ENCODE measurements at places on chromosomes 2 and 18.

GRCh38 chr2:223860809-223861738, 23.7 kb upstream of the AP1S3 start:
- DNase-seq = no peak

- no peak for DNase-seq
These were observed 7.5 kb upstream of the YPEL5 start for GRCh38 chr2:30139131-30139870.

GRCh38 chr2:112001136-112001715, 53.8 kb upstream of the TMEM87B start:
- DNase-seq = no peak

DNA sequence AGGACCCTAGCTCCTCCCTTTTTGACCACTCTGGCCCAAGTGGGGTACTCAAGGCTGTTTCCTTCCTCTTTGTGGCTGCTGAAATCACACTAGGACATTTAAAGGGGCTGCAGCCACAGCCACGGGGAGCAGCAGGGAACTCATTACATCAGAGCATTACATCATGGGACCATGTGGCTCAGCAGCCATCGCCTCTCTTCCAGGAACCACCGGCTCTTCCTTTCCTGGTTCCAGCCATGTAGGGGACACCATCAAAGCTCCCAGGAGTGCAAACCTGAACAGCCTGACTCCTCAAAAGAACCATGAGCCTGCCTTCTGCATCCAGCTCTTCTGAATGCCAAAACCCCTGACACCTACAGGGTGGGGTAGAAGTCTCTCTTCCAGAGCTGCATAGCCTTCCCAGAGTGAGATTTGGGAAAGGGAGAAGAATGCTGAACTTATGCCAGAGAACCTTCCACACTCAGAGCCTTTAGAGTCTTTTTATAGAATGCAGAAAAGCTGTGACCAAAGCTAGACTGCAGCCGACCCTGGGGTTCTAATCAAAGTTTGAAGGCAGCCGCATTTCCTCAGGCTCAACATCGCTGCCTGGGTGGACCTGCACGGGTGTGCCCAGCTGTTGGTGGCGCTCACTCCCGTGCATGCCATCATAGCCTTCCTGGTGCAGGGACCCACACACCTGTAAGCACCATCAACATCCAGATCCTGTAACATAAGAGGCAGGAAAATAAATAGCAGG, 121.7 kb downstream of the KLHL29 start:
- DNase-seq = peak; percentile 59

- no peak for DNase-seq
These were observed 162.9 kb downstream of the NAPG start for GRCh38 chr18:10688766-10689165.

DNA sequence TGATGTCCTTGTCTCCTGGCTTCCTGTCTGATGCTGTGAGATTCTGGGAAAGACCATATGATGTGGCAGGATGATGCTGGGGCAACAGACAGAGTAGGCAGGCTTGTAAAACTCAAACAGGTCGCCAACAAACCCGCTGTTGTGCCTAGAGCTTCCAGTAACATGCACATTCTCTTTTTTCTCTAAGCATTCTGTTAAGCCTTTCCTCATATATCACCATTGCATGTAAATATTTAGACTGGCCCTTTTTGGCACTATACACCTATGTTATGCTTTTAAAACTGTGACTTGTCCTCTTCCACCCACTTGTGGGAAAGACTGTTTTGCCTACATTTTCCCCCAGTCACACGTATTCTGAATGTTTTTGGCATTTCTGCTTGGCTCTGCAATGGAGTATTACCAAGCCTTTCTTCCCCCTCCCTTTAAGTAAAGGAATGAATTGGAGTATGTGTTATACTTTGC, 250.4 kb upstream of the TANK start:
- DNase-seq = no peak

DNA sequence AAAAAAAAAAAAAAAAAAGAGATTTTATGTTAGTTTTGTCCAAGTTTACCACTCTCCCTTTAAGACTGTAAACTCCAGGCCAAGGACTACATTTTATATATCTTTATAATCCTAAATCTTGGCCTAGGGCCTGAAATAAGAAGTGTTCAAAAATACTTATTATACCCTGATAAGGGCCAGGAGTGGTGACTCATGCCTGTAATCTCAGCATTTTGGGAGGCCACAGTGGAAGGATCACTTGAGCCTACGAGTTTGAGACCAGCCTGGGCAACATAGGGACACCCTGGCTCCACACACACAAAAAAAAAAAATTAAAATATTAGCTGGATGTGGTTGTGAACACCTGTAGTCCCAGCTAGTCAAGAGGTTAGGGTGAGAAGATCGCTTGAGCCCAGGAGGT, 12.7 kb downstream of the TRIP12 start:
- no peak for DNase-seq

GRCh38 chr2:107548216-107548615, 278.5 kb upstream of the RGPD4 start:
- no peak for DNase-seq

DNA sequence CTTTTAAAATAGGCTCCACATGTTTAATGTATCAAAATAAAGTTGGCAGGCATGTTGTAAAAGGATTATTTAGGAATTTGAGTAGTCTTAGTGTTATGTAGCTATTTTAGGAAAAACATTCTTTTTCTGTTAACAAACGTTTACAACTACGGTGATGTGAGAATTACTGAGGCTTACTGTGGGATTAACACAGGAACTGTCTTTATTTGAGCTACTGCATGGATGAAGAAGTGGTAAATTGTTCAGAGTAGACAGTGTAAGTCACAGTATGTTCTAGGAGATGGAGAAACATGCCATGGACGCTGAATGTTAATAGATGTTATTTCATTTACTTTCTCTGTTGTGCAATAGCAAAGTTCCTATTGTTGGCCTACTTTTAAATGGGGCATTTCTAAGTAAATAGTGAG, 1.6 kb downstream of the PPM1B start:
- DNase-seq = no peak

DNA sequence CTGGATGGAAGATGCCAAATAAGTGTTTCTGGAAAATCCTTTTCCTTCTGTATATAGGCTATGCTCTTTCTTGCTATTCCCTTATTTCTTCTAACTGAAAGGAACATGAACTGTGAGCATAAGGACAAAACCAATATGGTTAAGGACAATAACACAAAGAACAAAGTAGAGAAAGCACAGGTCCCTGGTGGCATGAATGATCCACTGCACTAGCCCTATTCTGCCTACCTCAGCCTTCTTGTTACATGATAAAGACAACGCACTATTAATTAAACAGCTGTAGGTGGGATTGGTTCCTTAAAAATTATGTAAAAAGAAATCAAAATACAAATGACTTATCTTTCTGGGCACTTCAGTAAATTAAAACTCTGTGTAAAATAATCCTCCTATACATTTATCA, 1.9 kb upstream of the WDR75 start:
- DNase-seq = no peak

GRCh38 chr18:46310675-46311345, 206.6 kb downstream of the HAUS1 start:
- DNase-seq = no peak

GRCh38 chr2:172927641-172928357, 147.8 kb upstream of the MAP3K20 start:
- DNase-seq = no peak

DNA sequence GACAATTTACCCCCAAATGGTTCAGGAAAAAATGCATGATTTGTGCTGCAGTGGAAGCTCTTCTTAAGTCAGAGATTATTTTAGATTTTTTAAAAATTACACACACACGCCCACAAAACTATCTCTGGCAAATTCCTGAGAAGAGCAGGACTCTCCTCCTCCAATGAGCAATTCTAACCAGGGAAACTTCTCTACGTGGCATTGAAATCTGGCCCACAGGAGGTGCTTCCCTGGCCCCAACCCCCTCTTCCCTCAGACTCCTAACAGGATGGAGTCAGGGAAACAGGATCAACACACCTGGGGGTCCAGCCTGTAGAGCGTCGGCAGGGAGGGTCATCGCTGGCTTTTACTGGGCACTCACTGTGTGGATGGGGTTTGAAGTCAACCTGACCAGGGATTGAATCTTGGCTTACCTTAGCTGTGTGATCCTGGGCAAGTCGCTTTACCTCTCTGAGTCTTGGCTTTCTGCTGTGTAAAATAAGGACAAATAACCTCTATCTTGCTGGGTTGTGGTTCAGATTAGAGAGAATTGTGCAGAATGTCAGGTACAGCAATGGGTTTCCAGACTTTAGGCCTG, 65.4 kb upstream of the ASAP2 start:
- DNase-seq = no peak

GRCh38 chr2:210224941-210225672, at the start of gene ACADL:
Gene ACADL (minus strand): TSS chr2:210225447. CDS start chr2:210225263, 184 bp downstream.
- peak; percentile 69 for DNase-seq

- DNase-seq = no peak
These were observed 119.3 kb upstream of the SIX2 start for GRCh38 chr2:45128580-45128997.

DNA sequence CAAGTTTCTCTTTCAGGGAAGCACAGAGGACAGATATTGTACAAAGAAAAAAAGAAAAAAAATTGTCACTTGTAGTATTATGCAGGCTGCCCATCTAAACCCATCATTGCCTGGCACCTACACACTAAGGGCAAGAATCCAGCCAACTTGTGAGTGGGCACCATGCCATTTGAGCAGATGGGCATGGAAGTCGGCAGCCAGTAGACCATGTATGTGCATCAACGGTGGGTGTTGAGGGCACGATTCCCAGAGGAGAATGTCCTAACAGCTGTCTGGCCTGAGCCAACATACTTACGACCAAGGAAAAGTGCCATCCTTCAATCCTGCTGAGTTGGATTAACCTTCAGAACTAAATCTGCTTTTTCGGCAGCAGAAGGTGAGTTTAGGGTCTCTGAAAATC, 63.9 kb downstream of the ARHGAP15 start:
- peak; percentile 26 for DNase-seq

DNA sequence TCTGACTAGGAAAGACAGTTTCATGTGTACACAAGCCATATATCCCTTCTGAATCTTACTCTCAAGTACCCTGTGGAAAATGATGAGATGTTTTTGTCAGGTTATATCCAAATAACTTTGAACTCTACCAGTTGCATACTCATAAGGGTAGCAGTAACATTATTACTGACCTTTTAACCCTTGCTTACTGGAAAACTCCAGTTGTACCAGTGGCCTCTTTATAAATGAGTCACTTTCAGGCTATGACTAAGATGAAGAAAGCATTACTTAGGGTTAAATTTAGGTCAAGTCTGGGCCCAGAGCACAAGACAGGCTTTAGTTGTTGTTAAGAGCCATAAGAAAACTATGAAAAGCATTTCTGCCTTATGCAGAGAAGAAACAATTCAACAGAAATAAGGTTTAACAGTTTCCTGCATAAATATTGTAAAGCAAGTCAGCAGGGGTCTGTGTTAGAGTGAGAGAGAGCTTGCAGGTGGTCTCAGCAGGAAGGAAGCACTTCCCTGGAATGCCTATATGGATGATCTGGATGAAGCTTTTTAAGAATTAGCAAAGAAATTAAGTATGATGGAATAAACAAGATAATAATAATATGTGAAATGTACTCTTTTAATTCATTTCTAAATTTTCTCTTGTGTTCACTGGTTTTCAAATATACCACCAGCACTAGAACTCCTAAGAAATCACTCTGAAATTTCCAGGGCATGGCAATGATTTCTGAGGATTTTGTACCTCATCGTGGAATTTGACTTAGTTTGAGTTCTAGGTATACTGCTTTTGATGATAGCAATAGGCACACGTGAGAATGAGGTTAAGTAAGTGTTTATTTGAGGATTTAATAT, 126.6 kb downstream of the UBE2E3 start:
- DNase-seq = no peak

- no peak for DNase-seq
These were observed 970.6 kb downstream of the DCDC2C start for GRCh38 chr2:4674007-4674406.

DNA sequence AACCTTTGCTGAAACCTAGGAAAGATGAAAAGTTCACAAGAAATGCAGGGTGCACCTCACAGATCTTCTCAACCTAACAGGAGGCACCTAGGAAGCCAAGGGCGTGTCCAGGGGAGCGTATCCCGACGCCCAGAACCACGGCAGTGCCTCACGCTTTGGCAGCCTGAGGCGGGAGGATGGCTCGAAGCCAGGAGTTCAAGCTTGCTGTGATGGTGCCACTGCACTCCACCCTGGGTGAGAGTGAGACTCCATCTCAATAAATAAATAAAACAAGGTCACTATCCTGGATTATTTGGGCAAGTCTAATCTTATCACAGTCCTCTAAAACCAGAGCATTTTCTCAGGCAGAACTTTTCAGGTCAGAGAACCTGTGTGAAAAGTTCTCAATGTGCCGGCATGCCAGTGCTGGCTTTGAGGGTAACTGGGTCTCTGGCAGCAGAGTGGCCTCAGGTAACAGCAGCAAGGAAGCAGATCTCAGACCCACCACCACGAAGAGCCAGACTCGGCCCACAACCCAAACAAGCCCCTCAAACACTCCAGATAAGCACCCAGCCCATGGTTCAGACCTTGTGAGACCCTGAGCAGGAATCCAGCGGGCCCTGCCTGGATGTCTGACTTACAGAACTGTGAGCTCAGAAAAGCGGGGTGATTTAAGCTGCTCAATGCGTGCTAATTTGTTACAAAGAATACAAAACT, 11.7 kb downstream of the HSBP1L1 start:
- DNase-seq = no peak

Data from left hindlimb (tissue), 1 donor.